ENCODE measurements at places on chromosomes 6 and 20.

- DNase-seq, result no peak
Observed at GRCh38 chr6:41442800-41443501, 103.2 kb upstream of the FOXP4 start.

- no peak for DNase-seq
Observed at GRCh38 chr20:57398231-57398821, 7.1 kb downstream of the RBM38 start.

- DNase-seq, result no peak
Observed at GRCh38 chr6:116485559-116486184, 24.5 kb downstream of the CALHM6 start.

GRCh38 chr6:126117251-126117650, 130.9 kb downstream of the TRMT11 start:
- no peak for DNase-seq

- no peak for DNase-seq
Observed at GRCh38 chr6:167758309-167759023, 68.2 kb upstream of the AFDN start.

GRCh38 chr6:142341855-142342330, 40.1 kb downstream of the ADGRG6 start:
- no peak for DNase-seq

DNA sequence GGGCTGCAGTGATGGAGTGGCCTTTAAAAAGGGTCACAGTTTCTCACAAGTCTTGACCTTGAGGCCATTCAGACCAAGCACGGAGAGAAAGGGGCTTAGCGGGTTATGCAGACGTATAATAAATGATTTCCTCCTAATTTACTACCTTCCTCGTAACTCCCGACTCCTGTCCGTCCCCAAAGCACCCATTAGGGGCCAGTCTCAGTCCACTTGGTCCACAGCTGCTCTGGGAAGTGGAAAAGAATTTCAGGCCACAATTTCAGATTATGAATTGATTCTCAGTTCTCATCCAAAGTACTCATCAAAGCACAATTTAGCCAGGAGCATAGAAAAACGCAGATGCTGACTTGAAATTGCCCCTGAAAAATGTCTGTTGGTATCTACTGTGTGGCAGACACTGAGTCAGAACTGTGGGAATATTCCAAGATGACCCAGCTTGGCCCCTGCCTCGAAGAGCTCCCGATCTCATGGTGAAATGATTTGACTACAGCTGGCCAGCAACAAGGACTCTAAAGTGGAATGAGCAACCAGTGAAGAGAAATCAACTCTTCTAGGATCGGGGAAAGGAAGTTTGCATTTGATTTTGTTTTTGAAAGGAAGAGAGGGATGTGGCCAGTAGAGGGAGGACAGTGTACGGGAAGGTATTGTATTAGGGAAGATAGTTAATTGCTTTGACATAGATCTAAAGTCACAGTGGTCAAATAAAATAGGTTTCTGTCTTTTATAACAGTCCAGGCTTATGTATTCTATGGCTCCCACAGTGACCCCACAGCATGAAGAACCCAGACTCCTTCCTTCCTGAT, 15.2 kb upstream of the STK35 start:
- no peak for DNase-seq

GRCh38 chr6:13370623-13371022, 42.3 kb upstream of the TBC1D7 start:
- DNase-seq, result no peak

DNA sequence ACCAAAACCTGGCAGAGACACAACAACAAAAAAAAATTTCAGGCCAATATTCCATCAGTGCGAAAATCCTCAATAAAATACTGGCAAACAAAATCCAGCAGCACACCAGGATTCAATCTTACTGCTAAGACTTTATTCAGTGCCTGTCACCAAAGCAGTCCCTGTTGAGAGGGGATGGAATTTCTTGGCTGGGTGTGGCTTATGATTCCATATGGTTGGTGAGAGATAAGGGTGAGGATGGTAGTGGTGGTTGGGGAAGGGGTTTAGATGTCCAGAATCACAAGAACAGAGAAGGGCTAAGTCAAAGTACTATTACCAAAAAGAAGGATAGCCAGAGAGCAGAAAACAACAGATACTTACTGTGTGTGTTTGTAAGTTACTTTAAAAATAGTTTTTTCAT, 152.8 kb upstream of the SLC35B3 start:
- no peak for DNase-seq

GRCh38 chr6:43707767-43708166, 20.2 kb upstream of the MRPS18A start:
- no peak for DNase-seq

DNA sequence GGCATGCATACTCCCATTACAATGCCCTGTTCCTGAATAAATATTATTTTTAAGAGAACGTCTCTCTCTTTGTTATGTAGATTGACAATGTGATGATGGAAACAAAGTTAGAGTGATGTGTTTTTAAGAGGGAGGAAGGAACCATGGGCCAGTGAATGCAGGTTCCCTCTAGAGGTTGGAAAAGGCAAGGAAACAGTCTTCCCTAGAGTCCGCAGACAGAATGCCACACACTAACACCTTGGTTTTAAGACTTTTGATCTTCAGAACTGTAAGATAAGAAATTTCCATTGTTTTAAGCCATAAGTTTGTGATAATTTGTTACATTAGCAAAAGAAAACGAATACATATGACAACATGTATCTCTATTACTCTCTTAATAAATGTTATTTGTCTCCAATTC, 4.7 kb upstream of the CENPW start:
- no peak for DNase-seq

GRCh38 chr6:87350516-87350915, 5.9 kb downstream of the C6orf163 start:
- no peak for DNase-seq

DNA sequence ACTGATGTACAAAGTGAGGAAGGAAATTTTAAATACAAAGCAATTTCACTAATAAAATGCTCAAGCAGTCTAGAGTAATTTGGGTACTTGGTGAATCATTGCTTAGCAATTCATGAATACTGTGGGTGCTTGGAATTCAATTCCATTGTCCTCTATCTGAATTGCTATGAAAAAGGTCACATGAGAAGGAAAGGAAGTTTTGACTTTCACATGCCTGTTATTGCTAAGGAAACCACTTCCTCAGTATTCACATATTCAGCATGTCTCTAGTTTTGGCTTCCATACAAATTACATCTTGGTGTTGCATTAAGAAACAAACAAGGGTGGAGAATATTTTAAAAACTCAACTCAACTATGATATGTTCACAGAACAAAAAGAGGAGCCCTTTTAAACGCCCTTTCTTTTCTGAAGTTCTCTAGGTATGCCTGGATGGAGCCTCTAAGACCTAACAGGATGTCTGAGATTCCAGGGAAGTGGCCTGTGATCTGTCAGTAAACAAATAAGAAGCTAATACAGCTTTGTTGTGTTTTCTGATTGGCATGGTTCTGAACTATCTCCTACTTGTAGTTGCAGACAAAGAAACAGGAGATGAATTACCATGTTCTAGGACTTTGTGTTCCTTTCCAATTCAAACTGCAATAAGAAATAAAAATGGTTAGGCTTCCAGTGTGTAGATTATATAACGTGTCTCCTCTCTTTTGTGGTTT, 190.4 kb downstream of the OGFRL1 start:
- peak; percentile 90 for DNase-seq

GRCh38 chr6:83884523-83884922, 25.0 kb downstream of the CYB5R4 start:
- peak; percentile 26 for DNase-seq

GRCh38 chr6:38452816-38453660, 186.7 kb downstream of the BTBD9 start:
- DNase-seq, result no peak

GRCh38 chr6:2429460-2429859, 184.1 kb upstream of the GMDS start:
- DNase-seq, result no peak

- no peak for DNase-seq
Observed at GRCh38 chr6:16518265-16518664, 243.0 kb downstream of the ATXN1 start.

GRCh38 chr20:50371878-50372769, 138.1 kb upstream of the PTPN1 start:
- DNase-seq, result no peak

GRCh38 chr6:24881376-24881775, 54.4 kb downstream of the RIPOR2 start:
- DNase-seq, result no peak

DNA sequence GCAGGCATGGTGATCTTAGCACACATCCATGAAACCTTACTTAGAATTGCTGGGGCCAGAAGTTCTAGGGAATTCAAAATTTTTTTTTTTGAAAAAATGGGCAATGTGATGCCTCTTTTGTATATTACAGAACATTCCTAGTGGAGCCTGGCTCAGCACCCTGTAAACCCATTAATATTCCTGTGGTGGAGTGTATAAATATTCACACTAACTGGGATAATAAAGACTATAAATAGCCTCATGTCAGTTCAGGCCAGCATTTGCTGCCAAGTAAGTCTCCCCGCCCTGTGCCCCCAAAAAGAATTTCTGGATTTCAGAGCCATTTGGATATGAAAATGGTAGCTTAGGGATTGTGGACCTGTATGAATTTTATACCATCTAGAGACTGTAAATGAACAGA, 14.8 kb downstream of the BANF2 start:
- DNase-seq, result no peak

DNA sequence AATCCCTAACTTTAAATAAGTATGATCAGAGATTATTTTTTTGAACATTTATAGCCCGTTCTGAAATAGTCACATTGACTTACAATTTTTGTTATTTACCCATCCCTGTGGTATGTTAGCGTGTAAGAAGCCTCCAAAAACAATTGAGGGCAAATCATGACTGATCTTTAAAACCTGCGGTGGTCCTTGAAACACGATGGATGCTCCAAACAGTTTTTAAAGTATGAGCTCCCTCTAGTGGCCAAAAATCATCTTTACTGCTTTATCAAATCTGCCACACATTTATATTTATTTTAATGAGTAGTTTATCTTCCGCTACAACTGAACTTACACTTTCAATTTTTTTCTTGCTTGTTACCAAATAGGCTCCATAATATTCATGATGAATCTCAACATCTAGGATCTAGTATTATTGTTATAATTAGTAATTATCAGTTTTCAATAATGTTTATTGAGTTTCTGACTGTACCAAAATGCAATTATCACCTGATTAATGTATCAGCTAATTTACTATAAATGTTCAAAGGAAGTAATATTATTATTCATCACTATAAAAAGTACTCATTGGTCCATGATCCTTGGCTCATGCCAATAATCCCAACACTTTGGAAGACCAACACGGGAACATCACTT, 52.2 kb downstream of the MARCKS start:
- peak; percentile 70 for DNase-seq

GRCh38 chr6:15744818-15745402, 82.1 kb upstream of the DTNBP1 start:
- no peak for DNase-seq

DNA sequence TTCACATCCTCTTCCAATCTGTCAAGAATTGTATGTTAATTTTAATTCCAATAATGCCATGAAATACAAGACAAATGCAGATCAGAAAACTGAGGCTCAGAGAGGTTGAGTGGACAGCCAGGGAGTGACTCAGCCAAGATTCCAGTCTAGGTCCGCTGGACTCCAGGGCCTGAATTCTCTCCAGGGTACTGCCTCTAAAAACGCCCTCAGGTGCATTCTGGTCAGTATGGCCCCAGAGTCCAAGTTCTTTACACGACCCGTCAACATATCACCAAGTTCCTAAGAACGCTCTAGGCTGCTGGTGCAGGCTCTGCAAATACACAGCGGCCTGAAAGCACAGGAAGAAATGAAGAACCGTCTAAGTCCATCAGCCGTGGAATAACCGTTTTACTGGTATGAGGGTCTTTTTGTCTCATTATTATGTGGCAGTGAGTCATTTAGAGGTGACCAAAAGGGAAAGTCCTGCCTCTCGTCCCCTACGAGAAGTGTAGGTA, 709 bp upstream of the ASXL1 start:
- no peak for DNase-seq

DNA sequence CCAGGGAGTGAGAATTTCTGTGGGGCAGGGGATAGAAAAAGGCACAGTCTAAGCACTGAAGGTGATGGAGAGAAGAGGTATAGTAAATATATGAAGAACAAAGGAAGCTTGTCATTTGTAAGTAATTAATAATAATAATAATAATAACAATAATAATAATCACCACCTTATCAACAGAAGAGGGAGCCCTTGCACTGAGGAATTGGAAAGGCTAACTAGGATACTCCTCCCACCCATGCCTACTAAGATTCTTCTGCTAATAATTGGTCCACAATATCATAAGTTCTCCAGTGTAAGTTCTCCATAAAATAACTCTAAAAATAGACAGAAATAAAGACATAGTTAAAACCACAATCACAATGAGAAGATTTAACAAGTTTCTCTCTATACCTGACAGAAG, 912 bp upstream of the OR12D3 start:
- no peak for DNase-seq

- DNase-seq, result no peak
Observed at GRCh38 chr20:62699741-62700140, 8.9 kb upstream of the NTSR1 start.

DNA sequence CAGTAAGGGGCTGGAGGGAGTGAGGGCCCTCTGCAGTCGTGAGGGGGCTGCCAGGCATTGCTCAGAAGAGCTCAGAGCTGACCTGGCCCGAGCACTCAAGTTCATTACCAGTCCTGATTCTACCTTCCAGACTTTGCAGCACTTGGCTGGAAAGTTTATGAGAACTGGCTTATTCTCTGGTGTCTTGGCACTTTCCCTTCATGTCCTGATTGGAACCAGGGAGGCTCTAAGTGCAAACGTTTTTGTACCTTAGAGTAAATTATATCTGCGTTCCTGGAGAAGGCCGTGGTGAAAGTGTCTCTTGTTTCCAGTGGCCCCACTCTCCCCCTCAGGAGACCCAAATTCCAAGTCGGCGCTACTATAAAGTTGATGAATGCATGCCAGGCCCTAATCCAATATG, 402.3 kb downstream of the CDC5L start:
- no peak for DNase-seq

DNA sequence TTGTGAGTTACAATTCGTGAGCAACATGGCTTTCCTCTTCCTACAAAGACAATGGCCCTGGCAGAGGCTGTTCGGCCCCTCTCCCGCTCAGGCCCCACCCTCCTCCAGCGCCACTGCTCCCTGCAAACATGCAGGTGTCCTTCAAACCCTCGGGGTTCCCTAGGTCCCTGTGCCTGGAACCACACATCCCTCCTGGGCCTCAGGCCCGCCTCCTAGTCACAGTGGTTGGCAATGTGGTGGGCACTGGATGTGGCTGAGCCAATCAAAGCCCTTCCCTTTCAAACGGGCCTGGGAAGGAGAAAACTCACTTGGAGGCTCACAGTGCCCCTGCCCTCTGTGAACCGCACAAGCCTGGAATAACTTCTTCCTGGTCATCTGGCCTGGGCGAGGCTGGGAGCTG, 147.2 kb downstream of the TFAP2C start:
- no peak for DNase-seq

- DNase-seq, result no peak
Observed at GRCh38 chr6:138865480-138866109, 69.7 kb downstream of the ECT2L start.

DNA sequence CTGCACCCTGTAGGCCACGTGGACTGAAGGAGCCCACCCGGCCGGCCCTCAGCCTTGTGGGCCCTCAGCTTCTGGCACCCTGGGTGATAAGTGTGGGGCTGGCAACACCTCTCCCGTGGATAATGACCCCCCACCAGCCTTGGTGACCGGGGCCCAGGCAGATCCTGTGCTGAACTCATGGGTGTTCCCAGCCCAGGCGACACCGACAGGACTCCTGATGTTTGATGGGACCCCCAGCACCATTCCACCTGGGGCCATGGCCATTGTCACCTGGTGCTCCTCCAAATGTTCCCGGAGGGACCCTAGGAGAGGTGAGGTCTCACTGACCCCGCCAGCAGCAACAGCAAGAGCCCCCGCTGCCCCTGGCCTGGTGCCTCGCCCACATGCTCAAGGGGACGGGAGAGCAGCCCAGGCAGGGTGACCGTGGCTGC, 19.4 kb upstream of the FRMD1 start:
- no peak for DNase-seq

Measured in fibroblast of skin of left biceps (primary cell).